Activated CD8-positive, alpha-beta memory T cell treated with anti-CD3 and anti-CD28 coated beads for 4 hours (primary cell): ENCODE measurements at places on chromosomes 7 and 10.

DNA sequence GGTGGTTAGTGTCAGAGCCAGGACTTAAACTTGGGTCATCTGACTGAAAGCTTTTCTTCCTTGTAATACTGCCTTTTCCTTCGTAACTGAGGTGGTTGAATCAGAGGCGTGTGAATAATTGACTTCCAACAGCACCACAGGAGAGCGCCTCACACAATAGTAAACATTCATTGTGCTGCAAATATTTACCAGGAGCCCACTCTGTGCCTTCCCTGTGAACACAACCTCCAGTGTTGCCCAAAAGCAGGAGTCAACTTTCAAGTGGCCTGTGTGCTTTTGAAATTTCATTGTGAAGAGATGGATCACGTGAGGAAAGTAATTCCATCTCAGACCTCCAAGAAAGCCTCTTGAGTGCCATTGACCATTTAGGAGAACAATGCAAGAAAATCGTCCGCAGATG, 60.2 kb downstream of the ADRA2A start:
- no peak for DNase-seq

- no peak for DNase-seq
Measured at GRCh38 chr7:40519009-40519408, 384.2 kb downstream of the SUGCT start.

DNA sequence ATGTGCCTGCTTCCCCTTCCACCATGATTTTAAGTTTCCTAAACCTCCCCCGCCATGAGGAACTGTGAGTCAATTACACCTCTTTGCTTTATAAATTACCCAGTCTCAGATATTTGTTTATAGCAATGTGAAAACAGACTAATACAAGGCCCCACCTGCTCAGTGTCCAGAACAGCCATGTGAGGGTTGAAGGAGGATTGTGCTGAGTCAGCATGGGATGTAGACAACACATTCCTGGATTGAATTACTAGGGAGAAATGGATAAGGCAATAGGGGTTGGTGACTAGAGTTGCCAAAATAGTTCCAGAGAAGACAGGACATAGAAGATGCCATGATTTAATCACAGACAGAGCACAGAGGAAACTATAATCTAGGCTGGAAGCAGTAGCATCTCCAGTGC, 270.3 kb downstream of the GFRA1 start:
- no peak for DNase-seq

- DNase-seq: no peak
Measured at GRCh38 chr10:75400771-75401568, 594 bp downstream of the ZNF503 start.

- no peak for DNase-seq
Measured at GRCh38 chr7:155509725-155510551, 36.4 kb downstream of the CNPY1 start.

- no peak for DNase-seq
Measured at GRCh38 chr10:68212721-68213352, 19.1 kb downstream of the ATOH7 start.

DNA sequence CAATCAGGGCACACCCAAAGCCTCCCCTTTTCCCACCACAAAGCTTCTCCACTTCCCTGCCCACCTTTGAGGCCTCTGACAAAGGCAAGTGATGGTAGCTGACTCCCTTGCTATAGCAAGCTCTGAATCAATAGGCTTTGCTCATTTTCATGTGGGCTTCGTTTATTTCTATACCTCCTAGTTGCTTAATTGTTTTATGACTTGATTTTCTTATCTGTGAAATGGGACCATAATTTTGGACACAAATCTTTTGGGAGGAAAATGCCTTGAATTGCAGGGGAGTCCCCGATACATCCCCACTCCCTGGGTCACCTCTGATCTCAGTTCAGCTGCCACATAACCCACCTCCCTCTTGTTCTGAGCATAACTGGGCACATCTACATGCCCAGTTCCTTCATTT, 13.7 kb upstream of the DLG5 start:
- no peak for DNase-seq

DNA sequence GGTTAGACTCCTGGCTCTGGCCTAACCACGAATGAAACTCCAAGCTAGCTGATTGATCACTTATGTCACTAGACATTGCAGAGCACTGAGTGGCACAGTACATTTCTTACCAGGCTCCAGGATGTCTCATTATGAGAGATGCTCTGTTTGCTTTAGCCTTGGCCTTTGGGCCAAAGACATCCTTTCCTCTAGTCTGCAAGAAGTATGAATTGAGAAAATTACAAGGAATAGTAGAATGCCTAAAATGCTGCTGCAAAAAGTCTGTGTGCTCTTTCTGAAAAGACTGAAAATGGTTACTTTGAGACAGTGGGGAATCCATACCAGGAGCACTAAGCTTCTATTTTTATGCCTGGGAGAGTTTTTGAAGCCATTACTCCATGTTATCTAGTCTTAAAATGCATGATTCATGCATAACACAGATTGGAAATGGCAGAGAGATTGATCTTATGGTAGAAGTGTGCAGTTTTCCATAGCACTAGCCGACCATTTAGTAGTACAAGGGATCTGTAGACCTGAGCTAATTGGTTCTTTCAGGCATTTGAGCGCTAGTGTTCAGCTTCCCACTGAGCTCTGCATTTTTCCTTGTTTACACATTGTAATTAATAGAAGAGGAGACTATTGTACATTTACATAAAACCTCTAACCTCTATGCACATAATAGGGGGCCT, 303.8 kb downstream of the PRKG1 start:
- no peak for DNase-seq

GRCh38 chr7:38685851-38686250, 54.7 kb upstream of the AMPH start:
- no peak for DNase-seq

GRCh38 chr10:132094581-132095234, 29.0 kb downstream of the JAKMIP3 start:
- DNase-seq: no peak

DNA sequence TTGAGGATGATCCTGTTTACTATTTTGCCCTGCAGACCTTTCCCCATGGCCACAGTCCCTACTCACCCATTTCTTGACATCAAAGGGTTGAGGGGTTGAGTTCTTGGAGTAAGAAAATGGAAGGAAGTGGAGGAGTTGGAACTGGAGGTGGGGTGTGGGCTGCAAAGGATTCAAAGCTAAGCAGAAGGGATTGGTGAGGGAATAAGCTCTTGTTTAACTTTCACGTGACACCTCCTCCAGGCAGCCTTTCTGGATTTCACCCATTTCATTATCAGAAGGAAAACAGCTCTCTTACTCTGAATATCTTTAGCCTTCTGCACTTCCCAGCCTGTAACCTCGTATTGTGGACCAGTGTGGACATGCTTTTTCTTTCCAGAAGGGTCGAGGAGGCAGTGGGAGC, 13.7 kb downstream of the MOSPD3 start:
- DNase-seq: no peak

- DNase-seq: no peak
Measured at GRCh38 chr10:21517134-21518031, 8.1 kb downstream of the SKIDA1 start.

- DNase-seq: peak; percentile 47
Measured at GRCh38 chr7:150322114-150322832, 882 bp upstream of the LRRC61 start.

DNA sequence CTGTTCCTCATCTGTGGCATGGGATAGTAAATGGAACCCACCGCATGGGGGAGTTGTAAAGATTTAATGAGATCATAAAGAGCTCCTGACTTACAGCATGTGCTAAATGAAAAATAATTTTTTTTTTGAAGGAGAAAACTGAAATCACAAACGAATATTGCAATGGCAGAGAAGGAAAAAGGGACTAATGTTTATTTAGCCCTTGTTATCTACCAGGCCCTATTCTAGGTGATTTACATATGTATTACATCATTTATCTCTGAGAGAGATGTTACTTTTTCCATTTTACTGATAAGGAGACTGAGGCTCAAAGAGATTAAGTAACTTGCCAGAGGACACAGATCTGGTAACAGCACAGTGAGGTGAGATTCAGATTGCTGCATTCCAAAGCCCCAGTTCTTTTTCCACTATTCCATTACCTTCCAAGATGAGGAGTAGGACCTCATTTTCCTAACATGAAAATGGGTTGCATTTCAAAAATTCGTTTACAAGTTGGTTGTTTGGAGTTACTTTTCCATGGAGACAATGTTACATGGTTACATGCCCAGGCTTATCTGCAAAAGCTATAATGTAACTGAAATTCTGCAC, 28.6 kb downstream of the VCL start:
- DNase-seq: no peak

DNA sequence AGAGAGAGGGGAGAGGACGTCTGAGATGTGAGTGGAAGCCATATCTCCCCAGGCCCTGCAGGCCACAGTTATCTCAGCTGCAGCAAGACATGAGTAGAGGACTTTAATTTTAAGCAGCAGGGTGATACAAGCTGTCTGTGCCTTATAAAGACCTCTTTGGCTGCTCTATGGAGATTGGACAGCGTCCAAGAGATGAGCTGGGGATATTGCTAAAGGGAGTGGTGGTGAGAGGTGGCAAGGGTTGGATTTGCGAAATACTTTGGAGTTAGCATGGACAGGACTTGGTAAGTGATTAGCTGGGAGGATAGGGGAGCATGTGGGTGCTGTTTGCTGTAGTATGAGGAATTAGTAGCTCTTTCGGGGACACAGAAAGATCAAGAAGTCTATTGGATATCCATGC, 191.8 kb downstream of the CACNB2 start:
- no peak for DNase-seq

- DNase-seq: no peak
Measured at GRCh38 chr10:96896884-96897589, 64.9 kb downstream of the LCOR start.

GRCh38 chr7:132354527-132354926, 221.7 kb downstream of the PLXNA4 start:
- no peak for DNase-seq

- no peak for DNase-seq
Measured at GRCh38 chr7:55545496-55545895, 26.8 kb downstream of the VOPP1 start.

DNA sequence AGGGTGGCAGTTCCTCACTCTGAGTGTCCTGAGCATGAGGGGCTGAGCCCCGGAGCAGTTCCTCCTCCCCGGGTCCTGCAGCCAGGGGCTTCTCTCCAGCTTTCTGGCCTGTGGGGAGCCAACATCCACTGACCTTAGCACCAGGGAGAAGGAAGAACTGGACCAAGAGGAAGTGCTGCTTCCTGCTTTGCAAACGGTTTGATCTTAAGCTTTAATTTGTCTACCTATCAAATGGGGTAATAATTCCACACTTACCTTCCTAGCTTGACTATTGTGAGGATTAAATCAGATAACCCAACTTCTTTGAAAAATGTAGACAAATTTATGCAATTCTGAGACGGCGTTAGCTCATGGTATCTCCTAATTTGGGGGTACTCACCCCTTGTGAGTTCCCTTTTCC, 2.0 kb downstream of the NOBOX start:
- DNase-seq: no peak

- DNase-seq: no peak
Measured at GRCh38 chr10:23150610-23151009, 41.5 kb upstream of the PTF1A start.

DNA sequence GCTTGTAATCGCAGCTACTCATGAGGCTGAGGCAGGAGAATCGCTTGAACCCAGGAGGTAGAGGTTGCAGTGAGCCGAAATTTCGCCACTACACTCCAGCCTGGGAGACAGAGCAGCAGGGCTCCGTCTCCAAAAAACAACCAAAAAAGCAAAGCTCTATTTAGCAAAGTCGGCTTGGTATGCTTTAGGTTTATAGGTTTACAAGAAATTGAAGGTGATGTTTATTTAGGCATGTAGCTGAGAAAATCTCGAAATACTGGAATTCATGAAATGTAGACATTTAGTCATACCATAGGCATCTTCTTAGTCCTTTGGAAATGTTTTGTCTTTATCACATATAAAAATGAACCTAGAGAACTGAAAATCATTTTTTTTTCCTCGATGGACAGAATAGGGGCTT, 453.8 kb upstream of the ANKRD30A start:
- no peak for DNase-seq

DNA sequence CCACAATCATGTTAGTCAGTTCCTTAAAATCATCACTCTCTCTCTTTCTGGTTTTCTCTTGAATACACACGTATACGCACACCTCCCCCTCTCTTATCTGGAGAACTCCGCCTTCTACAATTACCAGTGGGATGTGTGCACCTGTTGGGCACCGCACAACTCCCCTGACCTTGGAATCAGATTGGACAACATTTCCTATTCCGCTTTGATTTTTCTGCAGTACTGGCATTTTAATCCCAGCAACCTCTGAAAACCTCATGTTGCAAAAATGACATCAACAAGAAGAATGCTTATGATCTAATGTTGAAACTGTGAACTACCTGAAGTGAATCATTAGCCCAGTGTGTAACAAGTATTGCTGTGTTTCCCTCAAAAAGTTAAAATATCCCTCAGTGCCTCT, 109.6 kb downstream of the KIAA1217 start:
- no peak for DNase-seq

GRCh38 chr7:1691601-1692514, 21.8 kb downstream of the ELFN1 start:
- DNase-seq: no peak

DNA sequence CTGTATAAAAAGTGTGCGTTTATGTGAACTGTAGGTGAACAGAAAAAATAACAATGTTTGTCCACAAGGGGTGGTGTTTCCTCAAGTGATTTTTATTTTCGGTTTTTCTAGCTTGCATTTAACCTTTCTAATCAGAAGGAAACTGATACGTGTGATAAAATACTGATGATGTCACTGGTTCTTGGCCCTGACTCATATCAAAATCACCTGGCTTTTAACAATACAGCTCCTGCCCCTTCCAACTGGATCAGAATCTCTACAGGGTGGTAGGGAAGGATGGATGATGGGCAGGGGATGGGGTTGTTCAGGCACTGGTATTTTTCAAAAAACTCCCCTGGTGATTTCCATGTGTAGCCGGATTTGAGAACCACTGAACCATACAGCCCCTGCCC, 10.9 kb downstream of the NPFFR1 start:
- DNase-seq: no peak

GRCh38 chr10:5625992-5626777, 40.2 kb downstream of the ASB13 start:
- no peak for DNase-seq

DNA sequence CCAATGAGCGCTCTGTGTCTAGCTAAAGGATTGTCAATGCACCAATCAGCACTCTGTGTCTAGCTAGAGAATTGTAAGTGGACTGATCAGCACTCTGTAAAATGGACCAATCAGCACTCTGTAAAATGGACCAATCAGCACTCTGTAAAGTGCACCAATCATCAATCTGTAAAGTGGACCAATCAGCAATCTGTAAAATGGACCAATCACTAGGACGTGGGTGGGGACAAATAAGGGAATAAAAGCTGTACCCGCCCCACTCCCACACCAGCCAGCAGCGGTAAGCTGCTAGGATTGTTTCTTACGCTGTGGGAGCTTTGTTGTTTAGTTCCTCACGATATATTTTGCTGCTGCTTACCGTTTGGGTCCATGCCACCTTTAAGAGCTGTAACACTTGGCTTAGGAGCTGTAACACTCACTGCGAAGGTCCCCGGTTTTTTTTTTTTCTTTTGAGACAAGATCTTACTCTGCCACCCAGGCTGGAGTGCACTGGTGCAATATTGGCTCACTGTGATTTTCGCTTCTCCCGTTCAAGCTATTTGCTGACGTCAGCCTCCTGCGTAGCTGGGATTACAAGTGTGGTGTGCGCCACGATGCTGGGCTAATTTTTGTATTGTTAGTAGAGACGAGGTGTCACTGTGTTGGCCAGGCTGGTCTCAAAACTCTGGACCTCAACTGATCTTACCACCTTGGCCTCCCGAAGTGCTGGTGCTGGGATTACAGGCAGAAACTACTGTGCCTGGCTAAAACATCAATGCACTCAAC, 184.8 kb downstream of the PTPN20 start:
- DNase-seq: no peak
